ENCODE measurements at places on chromosomes 13 and 19.

- no peak for DNase-seq
Measured at GRCh38 chr13:114097212-114097892, 35.1 kb downstream of the RASA3 start.

DNA sequence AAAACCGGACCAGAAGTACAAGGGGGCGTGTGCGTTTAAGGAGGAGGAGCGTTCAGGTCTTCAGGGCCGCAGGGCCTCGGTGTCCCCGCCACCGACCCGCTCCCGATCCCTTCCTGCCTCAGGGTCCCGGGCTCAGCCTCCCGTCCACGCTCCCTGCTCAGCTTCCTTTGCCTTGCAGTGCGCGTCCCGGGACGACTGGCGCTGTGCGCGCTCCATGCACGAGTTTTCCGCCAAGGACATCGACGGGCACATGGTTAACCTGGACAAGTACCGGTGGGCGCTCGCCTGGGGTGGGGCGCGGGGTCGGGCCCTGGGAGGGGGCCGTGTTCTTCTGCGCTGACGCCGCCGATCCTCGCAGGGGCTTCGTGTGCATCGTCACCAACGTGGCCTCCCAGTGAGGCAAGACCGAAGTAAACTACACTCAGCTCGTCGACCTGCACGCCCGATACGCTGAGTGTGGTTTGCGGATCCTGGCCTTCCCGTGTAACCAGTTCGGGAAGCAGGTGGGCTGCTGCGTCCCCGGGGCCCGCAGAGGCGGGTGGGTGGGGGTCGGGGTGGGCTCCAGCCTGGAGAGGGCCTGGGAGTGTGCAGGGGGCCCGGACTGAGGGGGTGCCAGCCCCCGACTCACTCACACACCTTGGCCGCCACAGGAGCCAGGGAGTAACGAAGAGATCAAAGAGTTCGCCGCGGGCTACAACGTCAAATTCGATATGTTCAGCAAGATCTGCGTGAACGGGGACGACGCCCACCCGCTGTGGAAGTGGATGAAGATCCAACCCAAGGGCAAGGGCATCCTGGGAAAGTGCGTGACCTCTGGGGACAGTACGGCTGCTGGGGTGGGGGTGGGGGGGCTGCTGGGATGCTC, 1.4 kb downstream of the GPX4 start:
- DNase-seq = no peak

- DNase-seq = no peak
Measured at GRCh38 chr13:110636053-110636475, 20.7 kb downstream of the NAXD start.

DNA sequence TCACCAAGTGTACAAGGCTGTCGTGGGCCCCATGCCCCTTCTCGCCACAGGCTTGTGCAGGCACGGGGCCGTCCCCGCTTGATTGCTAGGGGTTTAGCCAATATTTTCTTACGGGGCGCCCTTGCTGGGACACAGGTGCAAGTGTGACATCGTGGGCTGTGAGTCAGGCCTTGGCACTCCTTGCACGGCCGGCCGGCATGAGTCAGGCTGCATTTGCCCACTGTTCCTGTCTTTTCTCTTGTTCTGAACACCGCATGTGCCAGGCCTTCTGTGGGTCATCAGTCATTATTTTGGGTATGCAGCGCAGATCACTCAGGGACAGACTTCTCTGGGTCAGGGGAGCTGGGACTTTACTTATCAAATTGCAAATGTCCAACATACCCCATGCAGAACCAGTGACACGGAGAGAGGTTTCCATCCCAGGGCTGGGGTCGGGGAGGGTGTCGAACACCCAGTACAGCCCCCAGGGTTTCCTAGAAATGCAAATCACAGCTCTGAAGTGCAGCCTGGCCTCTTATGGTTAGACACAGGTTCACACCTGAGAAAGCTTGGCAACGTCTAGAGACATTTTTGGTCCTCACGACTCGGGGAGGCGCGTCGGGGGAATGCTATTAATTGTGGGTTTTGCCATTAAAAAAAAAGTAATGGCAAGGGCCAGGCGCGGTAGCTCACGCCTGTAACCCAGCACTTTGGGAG, 22.5 kb upstream of the KLF2 start:
- DNase-seq = no peak

GRCh38 chr13:51097353-51098043, 13.6 kb downstream of the C13orf42 start:
- DNase-seq = no peak

- peak; percentile 55 for DNase-seq
Measured at GRCh38 chr19:2032296-2032941, 16.9 kb upstream of the BTBD2 start.

- DNase-seq = no peak
Measured at GRCh38 chr19:38115271-38115802, 108.7 kb downstream of the DPF1 start.

DNA sequence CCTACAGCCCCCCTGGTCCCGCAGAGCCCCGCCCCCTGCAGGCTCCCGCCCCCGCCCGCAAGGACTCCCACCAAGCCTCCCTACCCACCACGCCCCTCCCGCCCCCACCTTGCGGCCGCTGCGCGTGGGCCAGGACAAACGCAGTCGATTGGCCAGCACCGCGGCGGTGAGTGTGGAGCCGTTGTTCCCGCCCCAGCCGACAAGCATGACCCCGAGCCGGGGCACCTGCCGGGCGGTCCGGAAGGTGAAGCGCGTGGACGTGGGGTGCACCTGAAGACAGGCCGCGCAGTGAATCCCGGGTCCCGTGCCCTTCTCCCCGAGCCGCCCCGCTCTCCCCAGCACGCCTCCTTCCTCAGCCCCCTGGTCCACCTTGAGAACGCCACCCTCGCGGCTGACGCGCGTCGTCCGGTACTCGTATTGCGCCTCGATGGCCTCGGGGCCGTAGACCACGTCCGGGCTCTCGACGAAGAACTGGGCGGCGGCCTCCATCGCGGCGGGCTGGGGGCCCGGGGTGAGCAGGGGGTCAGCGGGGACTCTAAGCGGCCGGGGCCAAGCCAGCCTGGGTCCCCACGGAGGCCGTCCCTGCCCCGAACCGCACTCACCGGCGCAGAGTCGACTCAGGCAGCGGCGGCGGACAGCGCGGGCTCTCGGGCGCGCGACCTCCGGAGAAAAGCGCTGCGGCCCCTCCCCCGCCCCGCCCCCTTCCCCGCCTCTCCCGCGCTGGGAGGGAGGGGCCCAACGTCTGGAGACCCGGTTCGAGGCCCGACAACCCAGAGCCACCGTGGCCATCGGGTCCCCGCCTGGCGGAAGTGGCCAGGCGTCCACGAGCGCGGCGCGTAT, at the start of gene ISYNA1:
TSS of gene ISYNA1 (minus strand) at position 643 of the 840 bp plus-strand sequence. CDS start at position 489, 154 bp downstream.
- no peak for DNase-seq
